ENCODE measurements at places on chromosomes 5 and 9. TPM values are rescaled to one million over a fixed set of nuclear protein-coding genes. Genes with fewer than 3 reads are reported as not detected.

Gene PCDHA10
- total RNA-seq: under 0.01 TPM

Gene SPINK5
- total RNA-seq: not detected

Gene FAT2
- not detected for total RNA-seq

Gene UGT3A1
- not detected for total RNA-seq

Gene PTPRD
- total RNA-seq: 7.1 TPM

Gene ROPN1L
- total RNA-seq: 0.09 TPM
